Activated CD4-positive, alpha-beta T cell treated with anti-CD3 and anti-CD28 coated beads for 36 hours (primary cell): ENCODE measurements at places on chromosomes 7 and 10. TPM values are rescaled to one million over a fixed set of nuclear protein-coding genes. Genes with fewer than 3 reads are reported as not detected.

Gene CXCL12
- not detected for total RNA-seq

DNA sequence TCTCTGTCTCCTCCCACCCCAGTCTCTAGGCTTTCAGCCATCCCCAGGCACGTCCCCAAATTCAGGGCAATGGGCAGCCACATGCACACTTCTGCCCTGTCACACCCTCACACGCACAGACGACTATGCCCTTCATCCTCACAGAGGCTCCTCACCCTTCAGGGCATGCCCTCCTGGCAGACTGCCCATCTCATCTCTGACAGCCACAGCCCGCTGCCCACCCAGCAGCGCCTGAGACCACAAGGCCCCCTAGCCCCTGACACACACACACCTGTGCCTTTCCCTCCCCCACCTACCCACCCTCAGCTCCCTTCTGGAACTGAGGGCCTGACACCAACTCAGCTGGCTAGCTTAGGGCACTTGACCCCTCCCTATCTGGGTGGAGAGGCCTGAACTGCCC lies 23.0 kb upstream of the SLC29A3 start:
- DNase-seq: no peak

Gene SFTPA1
- not detected for total RNA-seq

DNA sequence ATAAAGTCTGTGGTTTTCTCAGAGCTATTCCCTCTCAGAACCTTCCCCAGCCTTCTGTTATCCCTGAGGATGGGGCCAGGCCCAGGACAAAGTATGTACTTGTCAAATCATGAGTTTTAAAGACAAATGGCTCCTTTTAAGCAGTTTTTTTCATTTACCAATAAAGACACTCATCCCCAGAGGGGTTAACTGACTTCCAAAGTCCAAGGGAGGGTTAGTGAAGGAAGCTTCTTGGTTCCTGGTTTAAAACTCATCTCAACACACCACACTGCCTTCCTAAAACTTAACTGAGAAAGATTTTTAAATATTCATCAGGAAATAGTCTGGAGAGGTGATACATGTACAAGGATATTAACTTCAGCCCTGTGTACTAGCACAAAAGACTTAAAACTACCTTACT lies 15.9 kb downstream of the NMT2 start:
- no peak for DNase-seq

Gene INA
- 0.32 TPM for total RNA-seq

DNA sequence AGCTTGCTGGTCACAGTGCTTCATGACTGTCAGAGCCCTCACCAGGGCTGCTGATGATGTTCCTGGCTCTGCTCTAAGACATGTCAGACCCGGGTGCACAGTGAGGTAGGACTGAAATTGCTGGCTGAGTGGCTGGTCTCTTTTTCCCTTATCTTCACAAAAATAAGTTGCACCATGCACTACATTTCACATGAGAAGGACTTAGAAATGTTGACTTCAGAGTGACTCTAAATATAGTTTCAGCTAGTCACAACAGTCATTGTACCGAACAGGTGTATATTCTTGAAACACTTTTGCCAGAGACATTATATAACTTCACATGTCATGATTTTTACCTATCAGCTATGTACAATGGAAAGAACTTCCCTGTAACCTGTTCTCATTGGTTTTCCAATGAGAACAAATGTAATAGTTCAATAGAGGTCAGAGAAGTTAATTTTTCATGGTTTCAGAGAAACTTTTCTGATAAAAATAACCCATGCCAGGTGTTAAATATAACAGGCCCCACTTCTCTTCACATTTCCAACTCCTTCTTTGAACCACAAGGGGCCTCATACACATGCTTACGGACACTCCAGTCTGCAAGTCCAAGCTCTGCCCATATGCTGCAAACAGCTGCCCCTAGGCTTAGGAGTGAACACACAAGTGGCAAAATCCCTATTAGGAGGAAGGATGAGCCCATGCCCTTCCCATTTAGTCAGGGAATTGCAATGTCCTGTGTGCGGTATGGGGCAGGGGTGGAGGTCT lies 115.6 kb downstream of the CDK6 start:
- DNase-seq: no peak

Gene FAM25C
- not detected for total RNA-seq

GRCh38 chr7:79312022-79312421 lies 141.4 kb downstream of the MAGI2 start:
- no peak for DNase-seq

GRCh38 chr10:114320249-114321116 lies 81.4 kb downstream of the VWA2 start:
- no peak for DNase-seq

DNA sequence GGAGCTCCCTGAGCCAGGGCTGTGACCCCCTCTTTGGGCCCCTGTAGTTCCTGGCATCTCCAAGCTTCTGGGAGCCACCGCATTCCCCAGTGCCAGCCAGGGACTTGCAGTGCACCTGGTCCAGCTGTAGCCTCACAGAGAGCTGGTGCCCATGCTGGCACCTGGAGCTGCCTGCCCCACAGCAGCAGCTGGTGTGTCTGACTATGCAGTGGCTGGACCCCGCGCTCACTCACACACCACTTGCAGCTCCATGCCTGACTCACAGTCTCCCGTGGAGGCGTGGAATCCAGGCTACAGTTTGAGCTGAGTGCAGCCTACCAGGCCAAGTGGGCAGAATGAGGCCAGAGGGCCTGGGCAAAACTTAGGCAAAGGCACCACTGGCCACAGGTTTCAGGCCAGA lies 102.2 kb upstream of the NAMPT start:
- DNase-seq: peak; percentile 18

- no peak for DNase-seq
Measured at GRCh38 chr7:29479301-29480200, 84.1 kb upstream of the PRR15 start.

DNA sequence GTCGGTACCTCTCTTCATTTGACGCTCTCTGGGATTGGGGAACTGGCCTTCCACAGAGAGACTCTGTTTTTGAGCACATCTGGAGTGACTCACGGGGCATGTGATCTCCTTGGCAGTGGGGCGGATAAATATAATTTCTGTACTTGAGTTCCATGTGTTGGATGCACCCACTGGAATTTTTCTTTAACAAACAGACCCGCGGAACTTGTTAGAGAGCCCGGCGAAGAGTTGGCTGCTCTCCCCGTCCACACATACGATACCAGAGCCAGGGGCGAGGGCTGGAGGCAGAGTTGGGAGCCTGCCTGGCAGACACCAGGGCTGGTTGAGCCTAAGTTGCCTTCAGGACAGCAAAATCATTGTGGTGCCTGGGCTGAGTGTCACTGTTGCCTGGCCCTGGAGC lies at the start of gene FAM180A:
TSS of gene FAM180A (minus strand) at position 44 of the 400 bp plus-strand sequence. CDS start 233 bp downstream, outside the sequence.
- DNase-seq: no peak

DNA sequence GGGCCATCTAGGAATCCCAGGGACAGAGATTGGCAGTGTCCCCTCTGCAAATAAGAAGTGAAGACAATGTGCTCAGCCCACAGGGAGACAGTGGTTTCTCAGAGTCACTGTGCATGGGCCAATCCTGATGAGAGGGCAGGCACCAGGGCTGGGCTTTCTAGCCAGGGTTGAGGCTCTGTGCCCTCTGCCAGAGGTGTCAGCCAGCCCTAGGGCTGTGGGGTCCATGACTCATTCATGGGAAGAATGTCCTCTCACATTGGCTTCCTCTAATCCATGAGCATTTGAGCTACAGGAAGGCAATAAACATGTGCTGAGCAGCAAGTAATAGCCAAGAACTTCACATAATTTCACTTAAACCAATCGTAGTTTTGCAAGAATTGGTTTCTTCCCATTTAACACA lies 482.0 kb upstream of the MGMT start:
- no peak for DNase-seq

Gene CCL26
- not detected for total RNA-seq

- peak; percentile 17 for DNase-seq
Measured at GRCh38 chr10:117553142-117553814, 10.7 kb downstream of the EMX2 start.

DNA sequence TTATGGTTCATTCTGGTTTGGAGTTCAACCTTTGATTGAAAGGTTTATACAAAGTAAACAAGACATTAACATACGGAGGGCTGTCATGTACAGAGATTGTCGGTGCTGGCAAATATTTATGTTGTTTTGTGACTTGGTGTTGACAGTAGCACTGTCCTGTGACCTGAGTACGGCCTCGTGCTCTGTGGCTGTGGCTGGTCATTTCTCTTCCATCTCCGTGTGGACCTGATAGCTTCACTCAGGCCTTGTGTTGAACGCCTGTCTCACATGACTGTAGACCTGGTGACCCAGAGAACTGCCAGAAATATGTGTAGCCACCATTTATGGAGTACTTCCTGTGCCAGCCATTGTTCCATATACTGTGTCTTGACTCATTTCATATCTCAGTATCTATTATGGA lies 311.6 kb downstream of the CCDC3 start:
- no peak for DNase-seq

DNA sequence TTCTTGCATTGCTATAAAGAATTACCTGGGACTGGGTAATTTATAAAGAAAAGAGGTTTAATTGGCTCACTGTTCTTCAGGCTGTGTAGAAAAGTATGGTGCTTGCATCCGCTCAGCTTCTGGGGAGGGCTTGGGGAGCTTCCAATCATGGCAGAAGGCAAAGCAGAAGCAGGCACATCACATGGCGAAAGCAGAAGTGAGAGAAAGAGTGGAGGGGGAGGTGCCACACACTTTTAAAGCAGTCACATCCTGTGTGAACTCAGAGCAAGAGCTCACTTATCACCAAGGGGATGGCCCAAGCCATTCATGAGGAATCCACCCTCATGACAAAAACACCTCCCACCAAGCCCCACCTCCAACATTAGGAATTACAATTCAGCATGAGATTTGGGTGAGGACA lies 303.5 kb downstream of the OTUD1 start:
- DNase-seq: peak; percentile 19

DNA sequence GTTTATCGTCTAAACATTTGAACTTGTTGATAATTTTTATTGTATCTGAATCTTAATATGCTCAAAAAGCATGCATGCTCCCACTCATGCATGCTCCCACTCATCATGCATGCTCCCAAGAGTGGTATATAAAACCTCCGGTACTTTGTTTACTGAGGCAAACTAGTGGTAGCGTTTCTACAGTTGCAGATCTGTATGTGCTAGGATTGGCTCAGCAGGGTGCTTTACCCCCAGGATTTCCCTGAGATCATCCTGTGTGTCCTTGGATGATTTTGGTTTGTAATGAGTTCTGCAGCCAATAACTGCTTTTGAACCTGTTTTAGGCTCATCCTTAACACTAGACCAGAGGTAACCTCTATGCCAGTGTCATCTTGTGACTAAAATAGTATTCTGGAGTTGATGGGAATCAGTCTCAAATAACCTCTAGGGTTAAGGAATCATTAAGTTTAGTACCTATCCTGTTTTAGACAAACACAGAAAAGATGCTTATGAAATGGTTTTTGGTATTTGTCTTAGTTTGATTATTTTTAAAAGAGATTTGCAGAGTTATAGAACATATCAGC lies 40.4 kb downstream of the PHTF2 start:
- no peak for DNase-seq

Gene GBX1
- 0.16 TPM for total RNA-seq

DNA sequence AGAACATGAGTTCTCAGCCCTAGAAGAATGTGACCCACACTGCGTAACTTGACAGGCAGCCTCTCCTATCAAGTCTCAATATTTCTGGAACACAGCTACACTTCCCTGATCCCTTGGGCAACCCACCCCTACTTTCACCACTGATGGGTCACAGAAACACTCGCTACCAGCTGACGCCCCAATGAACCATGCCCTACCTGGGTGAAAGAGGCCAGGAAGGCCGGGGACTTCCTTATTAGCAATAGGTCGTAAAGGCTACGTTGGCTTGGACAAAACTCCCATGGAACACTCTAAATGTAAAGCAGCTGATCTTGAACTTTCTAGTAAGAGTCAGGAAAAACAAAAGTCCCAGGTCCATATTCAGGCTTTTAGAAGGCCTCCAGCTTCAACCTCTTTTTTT lies 202.3 kb upstream of the KCTD7 start:
- DNase-seq: no peak

- no peak for DNase-seq
Measured at GRCh38 chr10:46544989-46545791, 11.3 kb downstream of the GPRIN2 start.

DNA sequence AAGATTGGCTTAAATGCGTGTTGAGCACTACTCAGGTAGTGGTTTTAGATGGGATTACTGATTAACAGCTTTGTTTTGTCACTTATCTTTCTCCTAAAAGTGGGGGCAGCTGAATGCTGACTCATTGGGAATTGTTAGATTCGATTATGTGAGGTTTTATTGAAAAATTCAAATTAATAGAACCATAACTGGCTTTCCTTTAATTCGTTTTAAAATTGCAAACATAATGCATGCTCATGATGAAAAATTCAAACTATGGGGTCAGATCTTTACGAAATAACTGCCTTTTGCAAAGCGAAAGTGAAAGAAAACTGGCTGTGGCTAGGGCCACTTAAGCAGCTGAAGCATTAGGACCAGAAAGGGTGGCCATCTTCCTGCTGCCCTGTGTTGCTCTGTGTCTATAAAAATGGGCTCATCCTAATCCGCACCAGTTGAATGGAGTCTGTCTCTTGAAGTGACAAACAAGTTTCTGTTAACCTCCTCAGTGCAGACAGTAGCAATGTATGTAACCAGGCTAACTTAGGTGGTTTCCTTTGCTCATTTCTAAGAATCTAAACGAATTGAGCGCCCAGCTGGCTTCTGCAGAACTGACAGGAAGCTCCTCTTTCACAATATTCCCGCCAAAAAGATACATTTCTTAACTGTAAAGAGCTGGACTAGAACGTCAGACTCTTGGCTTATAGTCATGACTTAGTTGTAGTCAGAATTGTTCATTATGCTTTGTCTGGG lies 27.8 kb downstream of the DENND10 start:
- peak; percentile 75 for DNase-seq

Gene IFT22
- 6.7 TPM for total RNA-seq

GRCh38 chr7:24879291-24879690 lies 100.7 kb downstream of the OSBPL3 start:
- no peak for DNase-seq

DNA sequence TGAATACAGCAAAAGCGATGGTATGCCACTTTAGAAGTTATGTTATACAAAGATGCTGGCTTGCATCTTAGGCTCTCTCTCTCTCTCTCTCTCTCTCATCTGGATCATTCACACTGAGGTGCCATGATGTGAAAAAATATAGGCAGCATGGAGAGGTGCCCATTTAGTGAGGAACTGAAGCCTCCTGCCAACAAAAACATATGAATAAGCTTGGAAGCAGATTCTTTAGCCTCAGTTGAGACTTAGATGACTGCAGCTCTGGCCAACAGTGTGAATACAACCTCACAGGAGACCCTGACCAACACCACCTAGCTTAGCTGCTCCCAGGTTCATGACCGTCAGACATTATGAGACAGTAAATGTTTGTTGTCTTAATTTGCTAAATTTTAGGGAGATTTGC lies 560.1 kb upstream of the LRRTM3 start:
- no peak for DNase-seq
